ENCODE measurements at places on chromosomes 4 and X. TPM values are rescaled to one million over a fixed set of nuclear protein-coding genes. Genes with fewer than 3 reads are reported as not detected.
A peak's percentile ranks its signal among the peaks of the same experiment; 100 is the strongest.

GRCh38 chrX:23331701-23332100, 2.9 kb upstream of the PTCHD1 start:
- H3K4me3 ChIP-seq, result no peak overlapping the region
- H3K27ac ChIP-seq, result no peak overlapping the region
- no peak for DNase-seq
- H3K36me3 ChIP-seq, result no peaks in the 10 kb centered on the region
- H3K27me3 ChIP-seq, result peaks cover 3% of the 10 kb centered on the region

Gene WDR45
- 78.3 TPM for total RNA-seq

GRCh38 chr4:33802578-33802977, 2441.7 kb downstream of the ARAP2 start:
- no peak for DNase-seq
- H3K27me3 ChIP-seq, result no peaks in the 10 kb centered on the region
- H3K36me3 ChIP-seq, result no peaks in the 10 kb centered on the region
- no peak overlapping the region for H3K4me3 ChIP-seq
- no peak overlapping the region for H3K27ac ChIP-seq

DNA sequence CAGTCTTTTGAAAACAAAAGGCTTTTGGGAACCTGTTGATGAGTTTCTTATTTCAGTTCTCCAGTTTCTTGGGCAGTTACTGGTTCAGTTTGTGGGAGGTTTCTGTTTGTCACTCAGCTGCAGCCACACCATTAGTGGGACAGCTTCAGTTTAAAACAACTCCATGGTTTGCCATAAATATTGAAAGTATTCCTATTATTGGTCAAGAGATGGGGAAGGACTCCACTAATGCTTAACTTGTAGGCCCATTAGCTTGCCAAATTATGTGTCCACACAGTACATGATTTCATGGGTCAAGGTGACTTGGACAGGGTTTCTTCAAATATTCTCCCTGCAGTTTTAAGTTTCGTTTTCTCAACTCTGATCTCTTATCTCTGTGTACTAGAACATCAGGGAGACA, 15.5 kb upstream of the ASIC5 start:
- no peaks in the 10 kb centered on the region for H3K36me3 ChIP-seq
- H3K4me1 ChIP-seq, result no peaks in the 10 kb centered on the region
- DNase-seq, result no peak
- H3K27ac ChIP-seq, result no peak overlapping the region
- H3K27me3 ChIP-seq, result no peaks in the 10 kb centered on the region

Gene CXorf38
- 8.2 TPM for total RNA-seq

- DNase-seq, result no peak
- H3K27ac ChIP-seq, result no peak overlapping the region
- H3K4me1 ChIP-seq, result no peaks in the 10 kb centered on the region
- no peaks in the 10 kb centered on the region for H3K36me3 ChIP-seq
Observed at GRCh38 chrX:131874300-131874699, 148.8 kb upstream of the STK26 start.

GRCh38 chr4:180240670-180241069, 2002.5 kb upstream of the TENM3 start:
- no peak overlapping the region for H3K4me3 ChIP-seq
- H3K36me3 ChIP-seq, result no peaks in the 10 kb centered on the region
- no peaks in the 10 kb centered on the region for H3K27me3 ChIP-seq

DNA sequence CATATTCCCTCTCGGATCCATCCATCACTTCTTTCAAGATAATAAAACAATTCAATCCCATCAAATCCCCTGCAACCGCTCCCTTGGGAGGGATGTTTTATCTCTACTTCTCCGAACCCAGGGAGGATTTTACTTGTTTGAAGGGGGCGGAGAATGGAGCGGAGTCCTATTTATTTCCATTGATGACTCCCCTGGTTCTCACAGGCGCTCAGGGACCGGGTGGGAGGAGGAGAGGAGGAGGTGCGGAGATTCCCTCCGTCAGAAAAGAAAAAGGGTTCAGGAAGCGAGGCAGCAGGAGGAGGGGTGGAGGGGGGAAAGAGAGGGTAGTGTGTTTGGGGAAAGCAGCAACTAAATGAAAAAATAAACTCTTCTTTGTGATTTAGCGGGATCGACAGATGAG, 2.1 kb downstream of the NDNF start:
- peak overlapping the region; percentile 50 for H3K4me3 ChIP-seq
- DNase-seq, result no peak
- no peaks in the 10 kb centered on the region for H3K27me3 ChIP-seq
- H3K36me3 ChIP-seq, result no peaks in the 10 kb centered on the region
- H3K27ac ChIP-seq, result peak overlapping the region; percentile 66

- no peaks in the 10 kb centered on the region for H3K36me3 ChIP-seq
- H3K4me1 ChIP-seq, result no peaks in the 10 kb centered on the region
- no peak overlapping the region for H3K27ac ChIP-seq
- H3K27me3 ChIP-seq, result no peaks in the 10 kb centered on the region
Observed at GRCh38 chr4:48067536-48067935, 51.0 kb downstream of the NIPAL1 start.

Gene NDST4
- total RNA-seq, result not detected

GRCh38 chrX:131827935-131828334, 195.2 kb upstream of the STK26 start:
- peaks cover 4% of the 10 kb centered on the region for H3K4me1 ChIP-seq
- DNase-seq, result no peak
- no peak overlapping the region for H3K27ac ChIP-seq
- H3K36me3 ChIP-seq, result no peaks in the 10 kb centered on the region
- no peaks in the 10 kb centered on the region for H3K27me3 ChIP-seq

DNA sequence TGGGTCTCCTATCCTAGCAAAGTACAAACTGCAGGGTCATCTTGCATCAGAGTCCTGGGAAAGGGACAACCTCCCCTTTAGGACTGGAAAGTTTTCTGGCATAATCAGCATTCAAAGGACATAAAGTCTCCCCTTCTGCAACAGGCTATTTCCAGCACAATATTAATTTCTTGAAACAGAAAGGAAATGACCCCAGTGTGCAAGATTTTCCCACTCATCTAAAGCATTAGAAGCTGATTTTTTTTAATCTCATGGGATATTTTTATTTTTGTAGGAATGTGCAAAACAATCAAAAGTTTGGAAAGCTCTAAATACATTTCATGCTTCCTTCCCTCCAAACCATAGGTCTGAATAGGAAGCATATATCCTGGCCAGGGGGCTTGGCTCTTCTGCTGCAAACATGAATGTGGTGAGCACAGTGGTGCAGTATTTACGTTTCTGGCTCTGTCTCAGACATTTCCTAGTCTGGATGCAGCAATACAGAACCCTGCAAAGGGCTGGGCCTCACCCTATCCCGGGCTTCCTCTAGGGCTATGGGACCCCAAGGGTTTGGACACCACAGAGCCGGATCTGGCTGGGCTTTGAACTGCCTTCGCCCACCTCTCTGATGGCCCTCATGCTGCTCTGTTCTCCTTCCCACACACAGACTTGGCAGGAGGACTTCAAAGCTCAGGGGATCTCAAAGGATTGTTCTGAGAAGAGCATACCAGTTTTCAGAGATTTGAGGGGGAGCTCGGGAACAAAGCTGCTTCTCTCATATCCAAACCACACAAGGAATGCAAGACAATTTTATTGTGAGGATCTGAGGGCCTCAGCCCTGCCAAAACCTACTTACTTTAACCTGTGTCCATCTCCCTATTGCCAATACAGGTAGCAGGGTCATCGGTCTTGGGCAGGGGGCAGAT, 64.9 kb downstream of the POLR2B start:
- peak overlapping the region; percentile 76 for H3K27ac ChIP-seq
- DNase-seq, result no peak
- H3K27me3 ChIP-seq, result no peaks in the 10 kb centered on the region
- no peak overlapping the region for H3K4me3 ChIP-seq

Gene SMIM14
- total RNA-seq, result 15.2 TPM

- H3K27ac ChIP-seq, result no peak overlapping the region
- DNase-seq, result no peak
- no peaks in the 10 kb centered on the region for H3K27me3 ChIP-seq
- no peak overlapping the region for H3K4me3 ChIP-seq
- H3K4me1 ChIP-seq, result no peaks in the 10 kb centered on the region
Observed at GRCh38 chr4:53840643-53841042, 223.8 kb downstream of the CHIC2 start.

- no peaks in the 10 kb centered on the region for H3K4me1 ChIP-seq
- no peaks in the 10 kb centered on the region for H3K27me3 ChIP-seq
Observed at GRCh38 chrX:83510510-83511062, 2.5 kb downstream of the POU3F4 start.

- H3K27ac ChIP-seq, result no peak overlapping the region
- H3K4me3 ChIP-seq, result no peak overlapping the region
- H3K27me3 ChIP-seq, result no peaks in the 10 kb centered on the region
- no peak for DNase-seq
- no peaks in the 10 kb centered on the region for H3K4me1 ChIP-seq
Observed at GRCh38 chr4:48589098-48589445, 99.0 kb downstream of the ZAR1 start.

- H3K4me3 ChIP-seq, result no peak overlapping the region
- H3K27ac ChIP-seq, result no peak overlapping the region
- DNase-seq, result no peak
- no peaks in the 10 kb centered on the region for H3K36me3 ChIP-seq
Observed at GRCh38 chr4:128483041-128483440, 195.4 kb upstream of the PGRMC2 start.

Gene GYG2
- 6.0 TPM for total RNA-seq

- no peak overlapping the region for H3K27ac ChIP-seq
- H3K4me1 ChIP-seq, result no peaks in the 10 kb centered on the region
Observed at GRCh38 chr4:163470391-163470790, 3.2 kb downstream of the TKTL2 start.

DNA sequence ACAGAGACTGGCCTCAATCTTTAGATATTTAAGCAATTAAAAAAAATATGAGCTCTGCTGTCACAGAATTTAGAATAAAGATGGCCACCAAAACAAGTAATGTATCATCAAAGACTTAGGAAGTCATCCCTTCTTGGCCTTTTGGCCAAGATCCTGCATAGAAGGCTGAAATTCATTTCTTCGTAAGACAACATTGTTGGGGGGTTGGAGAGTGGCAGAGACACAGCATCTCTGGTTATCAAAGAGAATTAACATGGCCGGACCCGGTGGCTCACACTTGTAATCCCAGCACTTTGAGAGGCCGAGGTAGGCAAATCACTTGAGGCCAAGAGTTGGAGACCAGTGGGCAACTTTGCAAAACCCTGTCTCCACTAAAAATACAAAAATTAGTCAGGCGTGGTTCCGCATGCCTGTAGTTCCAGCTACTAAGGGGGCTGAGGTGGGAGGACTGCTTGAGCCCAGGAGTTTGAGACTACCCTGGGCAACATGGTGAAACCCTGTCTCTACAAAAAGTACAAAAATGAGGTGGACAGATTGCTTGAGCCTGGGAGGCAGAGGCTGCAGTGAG, 4.0 kb downstream of the PPM1K start:
- peak overlapping the region; percentile 99 for H3K27ac ChIP-seq
- H3K36me3 ChIP-seq, result peaks cover 21% of the 10 kb centered on the region
- H3K4me1 ChIP-seq, result peaks cover 43% of the 10 kb centered on the region
- no peaks in the 10 kb centered on the region for H3K27me3 ChIP-seq
- DNase-seq, result no peak
- no peak overlapping the region for H3K4me3 ChIP-seq

DNA sequence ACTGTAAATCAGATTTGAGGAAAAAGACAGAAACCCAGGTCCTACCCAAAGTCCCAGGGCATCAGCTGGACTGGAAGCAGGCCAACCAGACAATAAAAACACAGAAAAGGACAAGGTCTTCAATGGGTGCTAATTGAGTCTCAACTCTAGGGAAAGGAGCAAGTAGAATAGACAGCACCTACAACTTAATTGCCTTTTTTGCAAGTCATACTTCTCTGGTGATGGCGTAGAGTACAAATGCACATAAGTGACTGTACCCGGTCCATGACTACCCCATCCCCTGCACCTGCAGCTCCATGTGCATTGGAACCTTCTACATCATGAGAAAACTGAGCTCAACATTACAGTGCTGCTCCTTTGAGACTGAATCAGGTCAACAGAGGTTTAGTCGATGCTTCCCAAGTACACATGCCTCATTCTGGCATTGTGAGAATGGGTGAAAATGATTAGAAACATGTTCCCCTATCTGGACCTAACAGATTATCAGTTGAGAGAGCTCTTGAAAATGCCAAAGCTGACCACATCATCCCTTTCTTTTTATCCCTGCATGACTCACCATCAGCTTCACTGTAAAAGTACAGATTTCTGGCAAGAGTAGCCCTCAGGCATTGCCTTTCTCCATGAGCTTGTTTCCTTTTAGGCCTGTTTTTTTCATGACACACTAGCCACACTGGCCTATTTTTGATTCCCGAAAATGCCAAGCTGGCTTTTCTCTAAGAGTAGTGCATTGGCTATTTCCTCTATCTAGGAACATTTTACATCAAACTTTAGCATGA, 298.3 kb downstream of the HS3ST1 start:
- H3K36me3 ChIP-seq, result no peaks in the 10 kb centered on the region
- no peak overlapping the region for H3K27ac ChIP-seq
- H3K27me3 ChIP-seq, result no peaks in the 10 kb centered on the region
- H3K4me1 ChIP-seq, result no peaks in the 10 kb centered on the region
- no peak for DNase-seq

Gene DCLK2
- total RNA-seq, result 12.1 TPM

DNA sequence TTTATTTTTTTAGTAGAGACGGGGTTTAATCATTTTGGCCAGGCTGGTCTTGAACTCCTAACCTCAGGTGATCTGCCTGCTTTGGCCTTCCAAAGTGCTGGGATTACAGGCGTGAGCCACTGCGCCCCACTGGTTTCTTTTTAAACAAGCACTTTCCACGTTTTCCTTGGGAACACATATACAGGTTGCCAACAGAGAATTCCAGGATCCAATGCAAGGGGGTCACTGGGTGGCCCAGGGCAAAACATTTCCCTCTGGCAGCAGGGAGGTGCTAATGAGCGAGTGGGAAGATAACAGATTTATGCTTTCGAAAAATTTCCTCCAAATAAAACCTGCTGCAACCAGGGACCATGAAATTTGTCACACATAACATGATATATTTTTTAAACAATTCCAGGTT, 41.1 kb downstream of the ADRA2C start:
- no peaks in the 10 kb centered on the region for H3K27me3 ChIP-seq
- H3K4me3 ChIP-seq, result no peak overlapping the region
- no peaks in the 10 kb centered on the region for H3K36me3 ChIP-seq
- H3K4me1 ChIP-seq, result no peaks in the 10 kb centered on the region
- no peak for DNase-seq
- H3K27ac ChIP-seq, result no peak overlapping the region

GRCh38 chr4:142512161-142512560, 333.9 kb downstream of the INPP4B start:
- no peaks in the 10 kb centered on the region for H3K36me3 ChIP-seq
- H3K4me3 ChIP-seq, result no peak overlapping the region
- no peaks in the 10 kb centered on the region for H3K4me1 ChIP-seq
- no peak for DNase-seq
- no peak overlapping the region for H3K27ac ChIP-seq

Gene NAA10
- 70.2 TPM for total RNA-seq

DNA sequence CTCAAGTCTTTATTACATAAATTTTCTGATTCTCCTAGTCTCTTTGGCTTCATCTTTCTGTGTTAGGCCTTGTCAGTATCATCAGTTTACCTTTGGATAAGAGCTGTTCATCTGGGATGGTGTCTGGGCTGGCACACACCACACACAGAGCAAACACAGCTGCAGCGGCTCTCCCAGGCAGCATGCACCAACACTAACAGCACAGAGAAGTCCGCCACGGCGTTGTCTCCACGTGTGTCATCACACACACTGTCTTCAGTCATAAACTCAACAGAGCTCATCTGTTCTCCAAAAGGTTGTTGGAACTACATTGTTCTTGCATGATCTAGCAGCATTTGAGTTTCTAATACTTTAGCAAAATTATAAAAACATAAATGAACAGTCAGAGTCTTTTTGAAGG, 851.9 kb upstream of the FRG1 start:
- no peaks in the 10 kb centered on the region for H3K36me3 ChIP-seq
- DNase-seq, result no peak
- no peak overlapping the region for H3K4me3 ChIP-seq
- H3K27me3 ChIP-seq, result no peaks in the 10 kb centered on the region
- H3K4me1 ChIP-seq, result no peaks in the 10 kb centered on the region
